ENCODE measurements at places on chromosomes 12 and 14. TPM values are rescaled to one million over a fixed set of nuclear protein-coding genes. Genes with fewer than 3 reads are reported as not detected.

Gene PMCH
- polyA plus RNA-seq = not detected

Gene OVCH1
- 0.83 TPM for polyA plus RNA-seq

Gene ANO2
- 1.8 TPM for polyA plus RNA-seq

Gene USP44
- 3.2 TPM for polyA plus RNA-seq

Gene PRH1
- 18.7 TPM for polyA plus RNA-seq

Gene INHBC
- not detected for polyA plus RNA-seq

Gene NFE2
- not detected for polyA plus RNA-seq

Gene SLC38A4
- not detected for polyA plus RNA-seq

Gene TTC6
- polyA plus RNA-seq = not detected

Data from neural cell (in vitro differentiated cells).